ENCODE measurements at places on chromosomes 12 and 14.

DNA sequence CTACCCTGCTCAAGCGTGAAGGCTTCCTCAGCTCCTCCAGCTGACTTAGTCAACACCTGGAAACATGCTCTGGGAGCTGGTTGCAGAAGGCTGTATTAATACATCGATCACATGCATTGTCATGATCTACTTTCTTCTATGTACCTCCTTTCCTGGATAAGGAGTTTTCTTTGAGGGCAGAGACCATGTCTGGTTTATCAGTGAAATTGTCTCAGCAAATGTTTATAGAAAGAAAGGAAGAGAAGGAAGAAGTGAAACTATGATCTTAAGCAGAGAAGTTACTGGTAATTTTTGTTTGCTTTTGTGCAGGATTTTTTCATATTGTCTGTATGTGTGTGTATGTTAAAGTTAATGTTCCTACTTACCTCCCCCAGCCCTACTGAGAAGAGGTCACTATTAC is 4.5 kb downstream of the DYRK4 start:
- no peak for DNase-seq

DNA sequence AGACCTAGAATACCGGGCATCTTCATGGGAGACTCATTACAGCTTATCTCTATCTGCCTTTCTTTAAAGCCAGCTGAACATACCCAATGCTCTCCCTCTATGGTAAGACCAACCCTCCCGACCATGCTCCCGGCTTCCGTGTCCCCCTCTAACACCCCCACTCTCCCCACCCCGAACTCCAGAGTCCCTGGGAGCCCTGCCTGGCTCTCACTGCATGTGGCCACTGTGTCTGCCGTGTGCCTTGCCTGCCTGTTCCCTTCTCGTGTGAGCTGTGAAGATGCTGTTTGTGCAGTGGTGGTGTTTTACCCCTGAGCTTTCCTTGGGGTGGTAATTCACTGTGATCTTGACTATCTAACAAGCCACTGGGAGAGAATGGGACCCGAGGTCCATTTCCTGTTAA is 146.4 kb upstream of the FKBP4 start:
- no peak for DNase-seq

GRCh38 chr14:21220874-21221477 is 48.3 kb downstream of the HNRNPC start:
- no peak for DNase-seq

DNA sequence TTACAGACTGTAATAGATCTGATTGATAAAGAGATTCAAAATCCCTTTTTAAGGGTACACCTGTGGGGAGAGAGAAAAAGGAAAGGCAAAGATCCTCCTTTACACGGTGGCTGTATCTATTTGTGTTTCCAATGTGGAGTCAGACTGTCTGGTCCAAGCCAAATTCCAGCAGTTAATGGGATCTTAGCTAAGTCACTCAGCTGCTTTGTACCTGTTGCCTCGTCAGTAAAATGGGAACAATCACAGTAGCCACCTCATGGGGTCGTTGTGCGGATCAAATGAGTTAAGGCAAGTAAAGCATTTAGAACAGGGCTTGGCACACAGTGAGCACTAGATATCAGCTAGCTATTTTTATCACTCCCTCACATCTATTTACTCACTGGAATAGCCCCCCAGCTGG is 46.9 kb downstream of the EFCAB11 start:
- no peak for DNase-seq

GRCh38 chr12:11757531-11757930 is 108.1 kb downstream of the ETV6 start:
- no peak for DNase-seq

DNA sequence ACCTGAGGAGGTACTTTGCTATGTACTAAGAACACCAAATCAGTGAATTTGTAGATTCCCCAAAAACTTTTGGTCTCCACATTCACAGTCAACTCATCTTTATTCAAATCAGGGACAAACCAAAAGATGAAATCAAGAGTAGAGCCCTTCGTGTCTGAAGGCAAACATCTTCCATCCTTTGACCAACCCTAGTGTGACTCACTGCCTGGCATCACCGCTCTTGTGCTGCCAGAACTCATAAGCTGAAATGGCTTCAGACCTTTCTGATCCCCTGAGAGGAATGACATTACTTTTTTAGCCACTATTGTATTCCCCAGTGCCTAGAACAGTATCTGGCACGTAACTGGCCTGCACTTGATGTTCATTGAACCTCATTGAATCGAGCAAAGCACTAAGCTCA is 50.1 kb downstream of the GOLGA5 start:
- DNase-seq = no peak

DNA sequence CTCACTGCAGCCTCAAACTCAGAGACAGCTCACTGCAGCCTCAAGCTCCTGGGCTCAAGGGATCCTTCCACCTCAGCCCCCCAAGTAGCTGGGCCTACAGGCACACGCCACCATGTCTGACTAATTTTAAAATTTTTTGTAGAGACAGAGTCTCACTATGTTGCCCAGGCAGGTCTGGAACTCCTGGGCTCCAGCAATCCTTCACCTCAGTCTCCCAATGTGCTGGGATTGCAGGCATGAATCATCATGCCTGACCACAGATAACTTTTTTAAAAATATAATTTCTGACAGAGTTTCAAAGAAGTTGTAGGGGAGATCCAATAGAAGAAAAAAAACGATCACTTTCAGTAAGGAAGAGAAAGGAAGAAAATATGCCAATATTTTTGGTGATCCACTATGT is 189.7 kb upstream of the CDKN3 start:
- DNase-seq = no peak

DNA sequence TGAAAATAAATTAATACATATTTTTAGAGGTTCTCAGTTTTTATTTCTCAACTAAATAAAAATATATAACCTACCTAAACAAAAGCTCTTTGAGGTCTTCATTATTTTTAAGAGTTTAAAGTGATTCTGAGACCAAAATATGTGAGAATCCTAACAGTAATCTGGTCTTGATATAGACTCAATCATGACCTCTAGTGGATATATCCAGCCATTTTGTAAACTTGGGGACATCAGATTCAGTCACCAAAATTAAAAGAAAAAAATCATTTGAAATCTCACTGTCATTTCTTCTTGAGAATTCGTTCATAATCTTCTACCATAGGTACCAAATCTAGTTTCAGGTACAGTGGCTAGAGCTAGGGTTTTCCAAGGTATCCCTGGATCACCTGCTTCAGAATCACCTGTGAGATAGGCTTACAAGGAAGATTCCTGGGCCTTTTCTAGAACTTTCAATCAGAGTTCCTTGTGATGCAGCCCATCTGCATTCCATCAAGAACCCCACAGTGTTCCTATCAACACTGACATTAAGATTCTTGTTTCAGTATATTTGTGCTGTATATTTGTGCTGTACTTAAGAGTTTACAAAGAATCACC is 214.9 kb downstream of the ADAMTS20 start:
- DNase-seq = no peak

DNA sequence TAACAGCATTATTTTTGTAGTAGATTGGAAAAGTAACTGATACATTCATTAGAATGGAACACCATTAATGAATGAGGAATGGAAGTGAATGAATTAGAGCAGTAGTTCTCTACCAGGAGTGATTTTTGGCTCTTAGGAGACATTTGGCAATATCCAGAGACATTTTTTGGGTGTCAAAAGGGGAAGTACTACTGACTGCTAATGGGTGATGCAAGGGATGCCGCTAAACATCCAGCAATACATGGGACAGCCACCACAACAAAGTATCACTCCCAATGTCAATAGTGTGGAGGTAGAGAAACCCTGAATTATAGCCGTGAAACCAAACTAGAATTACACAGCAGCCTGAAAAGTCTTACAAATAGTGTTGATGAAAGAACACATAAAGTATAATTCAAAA is 1.5 kb downstream of the CHURC1 start:
- DNase-seq = no peak

DNA sequence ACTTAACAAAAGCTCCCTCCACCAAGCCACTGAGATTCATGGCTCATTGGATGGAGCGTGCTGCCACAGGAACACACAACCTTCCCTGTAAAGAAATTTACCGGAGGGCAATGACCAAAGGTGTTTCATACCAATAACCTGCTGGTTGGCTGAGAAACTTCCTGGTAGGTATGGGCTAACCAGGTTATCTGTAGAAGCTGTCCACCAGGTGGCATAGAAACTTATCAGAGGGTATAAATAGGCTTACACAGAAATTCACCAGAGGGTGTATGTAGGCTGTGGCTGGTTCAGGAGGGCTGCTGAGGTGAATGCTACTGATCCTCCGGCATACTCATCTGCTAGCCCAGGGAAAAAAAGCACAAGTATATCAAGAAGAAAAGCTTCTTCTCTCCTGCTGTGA is 27.1 kb upstream of the MTERF2 start:
- DNase-seq = no peak

DNA sequence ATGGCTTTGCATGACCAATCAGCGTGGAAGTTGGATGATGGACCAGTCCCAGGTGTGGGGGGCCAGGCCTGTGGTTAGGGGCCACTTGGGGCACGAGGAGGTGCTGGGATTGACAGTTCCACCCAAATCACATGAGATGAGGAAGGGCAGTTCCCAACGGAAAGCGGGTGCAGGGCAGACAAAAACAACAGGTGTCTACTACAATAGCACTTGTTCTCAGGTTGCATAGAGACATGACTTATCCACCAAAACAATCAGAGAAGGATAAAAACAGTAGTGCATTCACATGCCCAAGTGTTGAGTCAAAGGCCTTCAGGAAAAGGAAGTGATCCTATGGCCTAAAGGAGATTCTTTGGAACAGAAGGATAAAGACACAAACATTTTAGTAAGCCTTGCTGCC is 14.6 kb upstream of the EIF2B2 start:
- DNase-seq = no peak

DNA sequence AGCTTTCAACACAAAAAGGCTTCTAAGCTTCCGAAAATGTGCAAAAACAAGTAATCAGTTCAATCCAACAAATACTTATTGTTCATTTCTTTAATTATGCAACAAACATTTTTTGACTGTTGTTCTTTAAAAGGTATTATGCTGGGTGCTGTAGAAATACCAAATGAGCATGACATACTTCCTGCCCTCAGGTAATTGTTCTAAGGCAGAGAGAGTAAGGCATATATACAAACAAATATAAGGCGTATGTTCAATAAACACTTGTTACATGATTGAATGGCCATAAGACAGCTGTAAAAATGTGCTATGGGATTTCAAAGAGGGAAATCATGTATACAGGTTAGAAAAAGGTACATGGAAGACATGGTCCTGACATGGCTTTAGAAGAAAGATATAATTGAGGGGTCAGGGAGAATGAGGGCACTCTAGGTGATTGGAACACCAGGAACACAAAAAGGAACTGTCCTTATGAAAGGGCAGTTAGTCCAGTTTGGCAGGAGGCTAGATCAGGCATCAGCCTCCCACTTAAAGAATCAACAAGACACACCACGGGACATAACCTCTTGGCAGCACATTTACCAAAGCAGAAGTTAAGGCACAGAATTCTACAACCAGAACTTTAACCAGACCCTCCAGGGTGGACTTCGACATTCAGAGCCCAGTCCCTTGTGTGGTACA is 135.8 kb upstream of the SCAF11 start:
- no peak for DNase-seq

- no peak for DNase-seq
Measured at GRCh38 chr12:110367181-110367864, 36.2 kb downstream of the ANAPC7 start.

DNA sequence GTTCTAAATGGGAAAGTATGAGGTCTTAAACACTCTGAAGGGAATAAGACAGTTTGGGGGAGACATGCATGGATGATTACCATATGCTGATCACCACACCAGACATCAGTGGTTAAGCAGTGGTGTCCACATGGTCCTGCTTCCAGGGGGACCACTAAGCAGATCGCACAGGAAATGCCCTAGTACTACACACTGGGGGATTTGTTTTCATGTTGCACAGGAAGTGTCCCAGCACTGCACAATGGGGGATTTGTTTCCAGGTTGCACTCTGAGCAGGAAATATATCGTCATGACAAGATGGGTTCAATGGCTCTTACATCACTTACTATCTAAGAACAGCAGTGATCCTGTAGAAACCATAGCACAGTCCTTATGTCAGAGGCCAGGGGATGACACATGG is 245.5 kb downstream of the BCL11B start:
- no peak for DNase-seq

- DNase-seq = peak; percentile 69
Measured at GRCh38 chr14:97977651-97978261, 1180.6 kb downstream of the VRK1 start.

- DNase-seq = peak; percentile 79
Measured at GRCh38 chr14:105944632-105945610, 418.5 kb downstream of the TMEM121 start.

GRCh38 chr12:98752726-98753125 is 107.6 kb downstream of the APAF1 start:
- DNase-seq = no peak

DNA sequence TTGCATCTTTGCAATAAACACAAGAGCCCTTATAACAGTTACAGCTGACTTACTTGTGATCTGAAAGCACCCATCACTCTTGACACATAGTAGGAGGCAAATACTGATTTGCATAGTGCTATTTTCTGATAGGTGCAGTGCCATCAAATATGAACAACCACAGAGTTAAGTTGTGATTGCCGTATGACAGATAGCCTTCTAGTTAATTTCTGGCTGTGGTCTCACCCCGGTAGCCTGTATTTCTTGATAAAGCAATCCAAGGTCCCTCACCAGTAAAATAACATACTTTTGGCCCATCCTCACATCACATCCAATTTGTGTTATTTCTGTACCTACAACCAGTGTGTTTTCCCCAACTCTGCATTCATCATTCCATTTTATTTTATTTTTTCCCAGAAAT is 23.3 kb upstream of the STYK1 start:
- DNase-seq = no peak

- DNase-seq = no peak
Measured at GRCh38 chr12:103312742-103313354, 182.9 kb downstream of the C12orf42 start.

DNA sequence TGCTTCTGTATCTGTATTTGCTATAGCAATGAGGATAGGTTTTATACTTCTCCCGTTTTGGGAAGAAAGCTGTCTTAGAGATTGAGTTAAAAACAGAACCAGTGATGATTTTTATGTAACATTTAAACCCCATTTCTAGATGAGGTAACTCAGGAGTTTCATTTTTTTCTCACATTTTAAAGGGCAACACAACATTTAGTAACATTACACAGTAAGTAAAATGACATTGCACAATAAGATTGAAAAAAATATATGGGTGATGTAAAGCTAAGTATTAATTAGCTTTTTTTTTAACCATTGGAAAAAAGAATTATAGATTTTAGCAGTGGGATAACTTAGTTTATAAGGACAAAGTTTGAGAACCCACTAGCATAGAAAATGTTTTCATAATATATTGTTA is 25.2 kb upstream of the SCFD1 start:
- DNase-seq = no peak

- DNase-seq = peak; percentile 36
Measured at GRCh38 chr12:94149119-94149780, 873 bp downstream of the PLXNC1 start.

GRCh38 chr14:95290871-95291431 is 28.8 kb downstream of the CLMN start:
- no peak for DNase-seq

Data from stimulated activated CD4-positive, alpha-beta T cell treated with anti-CD3 and anti-CD28 coated beads, Interleukin-12 subunit alpha, Interleukin-12 subunit beta, amount 100 ng/mL, for 4 hours (primary cell).